ENCODE measurements at places on chromosomes 2 and 18.

DNA sequence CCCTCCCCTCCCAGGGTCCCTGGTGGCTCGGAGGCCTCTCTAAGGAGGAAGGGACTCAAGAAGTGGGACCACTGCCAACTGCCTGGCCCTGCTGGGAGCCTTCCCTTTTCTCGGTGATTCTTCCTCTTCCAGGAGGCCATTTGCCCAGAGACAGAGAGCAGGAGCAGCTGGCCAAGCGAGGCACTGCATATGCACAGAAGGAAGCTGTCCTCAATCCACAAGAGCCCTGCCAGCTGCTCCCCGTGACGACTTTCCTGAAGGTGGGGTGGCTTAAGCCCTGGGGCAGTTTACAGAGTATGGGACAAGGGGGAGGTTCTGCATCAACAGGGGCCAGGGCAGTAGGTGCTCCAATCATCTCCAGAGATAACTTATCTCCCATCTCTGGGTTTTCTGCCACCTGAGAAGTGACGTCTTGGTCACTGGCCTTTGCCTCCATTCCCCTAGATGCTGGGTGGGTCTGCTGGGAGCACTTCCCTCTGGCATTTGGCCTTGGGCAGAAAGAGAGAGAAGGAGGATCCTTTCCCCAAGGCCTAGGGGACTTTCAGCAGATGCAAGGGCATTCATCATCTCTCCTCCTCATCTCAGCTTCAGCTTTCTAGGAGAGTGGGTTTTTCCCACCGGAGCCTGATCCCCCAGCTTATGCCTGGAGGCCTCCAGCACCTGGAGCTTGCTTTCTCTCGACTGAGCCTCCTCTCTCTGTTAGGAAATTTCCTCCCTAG lies 28.5 kb downstream of the CIB4 start:
- no peak for DNase-seq

GRCh38 chr18:48915626-48916425 lies 34.9 kb downstream of the SMAD7 start:
- DNase-seq = no peak

- DNase-seq = no peak
Measured at GRCh38 chr2:157438863-157439823, 4.7 kb downstream of the CYTIP start.

GRCh38 chr18:9058406-9058805 lies 44.1 kb upstream of the NDUFV2 start:
- no peak for DNase-seq

DNA sequence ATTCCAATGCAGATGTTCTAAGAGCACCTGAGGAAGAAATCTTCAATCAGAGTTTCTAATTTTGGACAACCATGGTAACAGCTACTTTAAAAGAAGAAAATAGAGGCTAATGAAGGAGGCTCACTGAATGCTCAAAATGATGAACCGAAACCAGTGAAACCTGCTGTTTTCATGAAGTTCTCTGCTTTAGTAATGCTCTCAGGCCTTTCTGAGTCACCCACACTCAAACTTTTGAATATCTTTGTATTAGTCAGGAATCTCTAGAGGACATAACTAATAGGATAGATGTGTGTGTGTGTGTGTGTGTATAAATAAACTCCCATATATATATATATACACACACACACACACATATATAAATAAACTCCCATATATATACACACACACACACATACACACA lies 76.9 kb upstream of the RIT2 start:
- DNase-seq = no peak

GRCh38 chr18:49459404-49460171 lies 857 bp downstream of the DYM start:
- no peak for DNase-seq

DNA sequence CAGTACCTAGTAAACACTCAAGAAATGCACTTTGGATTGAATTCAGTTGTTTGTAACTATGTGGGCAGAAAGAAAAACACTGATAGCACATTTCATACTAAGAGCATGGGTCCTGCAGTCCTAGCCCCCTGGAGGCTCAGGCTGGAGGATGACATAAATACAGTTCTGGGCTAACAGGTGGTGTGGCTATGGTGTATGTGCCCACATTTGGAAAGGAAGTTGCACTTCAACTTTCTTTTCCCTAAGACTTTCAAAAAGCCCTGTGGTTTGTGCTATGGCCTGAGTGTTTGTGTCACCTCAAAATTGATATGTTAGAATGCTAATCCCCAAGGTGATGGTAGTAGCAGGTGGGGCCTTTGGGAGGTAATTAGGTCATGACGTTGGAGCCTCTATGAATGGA lies 218.2 kb downstream of the CDCA7 start:
- DNase-seq = no peak

- no peak for DNase-seq
Measured at GRCh38 chr2:12708508-12709206, 8.1 kb upstream of the TRIB2 start.

DNA sequence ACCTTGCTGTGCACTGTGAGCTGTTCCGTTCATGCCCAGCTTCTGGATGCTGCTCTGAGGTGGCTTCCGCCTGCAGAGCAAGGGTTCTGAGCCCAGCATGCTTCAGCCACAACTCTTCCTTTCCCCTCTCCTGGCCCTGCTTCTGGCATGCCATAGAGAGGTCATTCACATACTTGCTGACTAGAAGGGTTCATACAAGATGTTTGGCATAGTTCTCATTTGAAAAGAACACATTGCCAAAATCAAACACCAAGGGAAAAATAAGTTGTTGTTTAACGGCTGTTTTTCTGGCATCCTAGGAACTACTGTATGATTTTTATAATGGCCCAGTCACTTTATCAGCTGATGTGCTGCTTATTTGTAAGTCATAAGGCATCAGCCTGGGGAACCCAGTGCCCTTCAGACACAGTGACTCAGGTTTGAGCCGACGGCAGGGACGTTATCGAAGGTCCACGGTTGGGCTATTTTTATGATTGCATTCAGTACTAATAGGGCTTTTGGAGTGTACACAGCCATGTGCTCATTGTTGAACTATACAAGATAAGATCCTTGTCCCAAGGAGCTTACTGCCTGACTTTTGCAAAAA lies 53.9 kb upstream of the CTAGE1 start:
- no peak for DNase-seq

GRCh38 chr2:83899271-83899670 lies 559.8 kb downstream of the SUCLG1 start:
- DNase-seq = no peak

DNA sequence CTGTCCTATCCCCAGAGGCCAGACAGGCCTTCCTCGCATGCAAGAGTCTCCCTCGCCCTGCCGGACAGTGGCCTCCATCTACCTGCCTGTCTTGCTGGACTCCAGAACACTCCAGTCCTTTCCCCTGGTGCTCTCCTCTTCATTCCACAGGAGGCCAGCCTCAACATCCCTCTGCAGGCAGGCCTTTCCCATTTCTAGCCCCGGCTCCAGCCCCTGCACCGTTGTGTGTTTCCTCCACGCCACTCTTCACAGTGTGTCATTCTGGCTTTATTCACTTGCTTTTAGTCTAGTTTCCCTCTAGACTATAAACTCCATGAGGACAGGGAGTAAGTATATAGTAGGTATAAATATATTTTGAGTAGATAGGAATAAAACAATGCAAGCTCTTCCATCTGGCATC lies 81.2 kb downstream of the LOXHD1 start:
- DNase-seq = no peak

GRCh38 chr2:230866756-230867523 lies 2.2 kb downstream of the ITM2C start:
- DNase-seq = no peak

GRCh38 chr2:105432749-105433148 lies 33.9 kb upstream of the FHL2 start:
- DNase-seq = no peak

DNA sequence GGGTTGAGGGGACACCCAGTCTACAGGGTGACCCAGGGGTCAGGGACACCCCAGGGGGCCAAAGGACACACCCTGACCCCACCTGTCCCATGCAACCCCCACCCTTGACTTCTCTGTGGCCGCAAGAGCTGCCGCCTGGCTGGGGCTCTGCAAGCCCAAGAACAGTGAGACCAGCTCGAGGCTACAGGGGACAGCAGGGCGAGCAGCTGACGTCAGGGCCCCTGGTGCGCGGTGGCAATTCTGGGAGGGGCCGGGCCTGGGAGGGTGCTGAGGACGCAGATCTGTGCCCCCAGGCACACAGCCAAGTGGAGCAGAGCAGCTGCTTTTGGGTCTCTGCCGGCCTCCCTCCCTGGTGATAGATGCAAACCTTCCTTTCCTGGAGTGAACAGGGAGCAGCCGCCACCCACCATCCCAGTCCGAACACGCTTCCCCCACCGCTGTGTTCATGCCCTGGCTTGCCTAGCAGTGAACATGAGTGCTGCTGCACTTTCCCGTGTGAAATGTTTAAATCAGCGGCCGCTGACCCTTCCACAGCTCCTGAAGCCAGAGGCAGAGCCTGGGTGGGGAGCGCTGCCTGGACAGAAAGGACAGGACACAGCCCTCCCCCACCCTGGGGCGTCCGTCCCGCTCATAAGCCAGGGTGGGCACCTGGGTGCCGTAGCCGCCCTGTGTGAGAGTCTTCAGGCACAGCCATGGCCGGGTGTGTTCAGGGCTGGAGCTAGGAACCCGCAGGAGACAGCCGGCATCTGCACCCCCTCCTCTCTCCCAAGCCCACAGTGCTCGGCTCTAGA lies 46.9 kb downstream of the SLC66A2 start:
- no peak for DNase-seq

- DNase-seq = no peak
Measured at GRCh38 chr2:55923091-55923981, at the start of gene EFEMP1. EFEMP1 (minus strand) TSS chr2:55923782; CDS start chr2:55922440, 1,342 bp downstream.

GRCh38 chr2:120222186-120223033 lies 790 bp downstream of the TMEM185B start:
- DNase-seq = no peak

DNA sequence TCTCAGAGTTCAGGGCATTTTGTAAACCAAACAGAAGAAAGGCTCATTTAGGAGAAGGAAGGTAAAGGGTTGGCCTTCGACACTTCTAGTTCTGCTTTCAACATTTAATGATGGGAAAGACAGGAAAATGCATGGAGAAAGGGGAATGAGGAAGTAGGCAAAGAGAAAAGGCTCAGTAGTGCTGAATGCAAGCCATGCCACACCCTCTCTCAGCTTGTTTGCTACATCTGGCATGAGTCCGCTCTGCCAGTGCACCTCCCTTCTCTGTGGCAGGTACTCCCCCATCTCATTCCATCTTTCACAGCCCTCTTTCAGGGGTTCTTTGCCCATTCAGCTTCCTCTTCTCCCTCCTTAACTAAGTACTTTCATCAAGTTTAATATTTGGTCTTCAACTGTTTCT lies 120.9 kb upstream of the ITGB6 start:
- DNase-seq = no peak

- DNase-seq = no peak
Measured at GRCh38 chr2:108316033-108316432, 27.3 kb downstream of the SULT1C2 start.

DNA sequence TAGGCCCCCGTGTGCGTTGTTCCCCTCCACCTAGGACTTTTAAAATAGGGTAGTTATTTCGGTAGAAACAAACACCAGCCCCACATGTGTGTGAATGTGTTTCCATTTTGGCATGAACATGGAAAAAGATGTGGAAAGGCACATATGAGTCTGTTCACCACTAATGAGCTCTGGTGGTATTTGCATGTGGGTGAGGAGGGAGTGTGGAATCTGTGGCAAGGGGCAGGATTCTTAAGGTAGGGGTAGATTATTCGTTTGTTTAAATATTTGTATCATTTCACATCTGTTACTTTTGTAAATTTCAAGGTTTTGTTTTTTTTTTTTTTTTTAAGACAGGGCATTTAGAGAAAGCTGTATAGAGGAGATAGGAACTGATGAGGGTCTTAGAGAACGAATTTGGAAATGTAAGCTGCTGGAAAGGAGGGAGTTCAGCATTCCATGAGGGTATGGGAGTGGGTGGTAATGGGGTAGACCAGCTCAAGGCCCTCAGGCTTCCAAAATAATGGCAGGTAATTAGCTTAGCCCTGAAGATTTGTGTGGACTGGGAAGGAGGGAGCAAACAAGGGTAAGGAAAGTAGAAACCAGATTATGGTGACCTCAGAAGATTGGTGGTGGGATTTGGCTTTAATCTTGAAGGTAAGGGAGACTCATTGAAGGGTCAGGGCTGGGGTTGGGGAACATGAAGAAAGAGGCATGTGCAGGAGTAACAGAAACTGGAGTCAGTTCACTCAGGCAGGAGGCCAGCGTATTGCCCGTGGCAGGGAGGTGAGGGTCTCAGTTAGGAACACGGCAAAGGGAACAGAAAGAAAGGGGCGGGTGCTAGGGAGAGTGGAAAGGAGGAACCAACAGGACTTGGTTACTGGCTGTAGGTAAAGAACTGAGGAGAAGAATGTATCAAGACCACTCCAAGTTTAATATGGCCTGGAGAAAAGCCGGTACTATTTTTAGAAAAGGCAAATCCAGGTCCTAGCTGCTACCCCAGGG lies 123.6 kb downstream of the PLB1 start:
- no peak for DNase-seq

DNA sequence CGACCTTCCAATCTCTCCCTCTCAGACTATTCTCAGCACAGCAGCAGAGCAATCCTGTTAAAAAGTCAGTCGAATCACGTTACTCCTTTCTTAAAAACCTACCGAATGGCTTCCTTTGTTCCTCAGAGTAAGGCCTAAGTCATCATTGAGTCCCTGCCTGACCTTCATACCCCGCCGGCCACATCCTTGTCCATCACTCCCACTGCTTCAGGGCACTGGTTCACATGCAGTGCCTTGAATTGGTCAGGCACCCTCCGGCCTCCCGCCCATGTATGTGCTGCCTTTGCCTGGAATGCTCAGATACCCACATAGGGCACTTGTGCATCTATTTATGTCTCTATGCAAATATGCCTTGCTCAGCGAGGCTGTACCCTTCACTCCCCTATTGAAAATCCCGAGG lies 206.4 kb downstream of the DLGAP1 start:
- DNase-seq = no peak

GRCh38 chr2:233079473-233079877 lies 19.3 kb downstream of the INPP5D start:
- DNase-seq = no peak

GRCh38 chr2:197359859-197360258 lies 49.3 kb upstream of the ANKRD44 start:
- DNase-seq = no peak

DNA sequence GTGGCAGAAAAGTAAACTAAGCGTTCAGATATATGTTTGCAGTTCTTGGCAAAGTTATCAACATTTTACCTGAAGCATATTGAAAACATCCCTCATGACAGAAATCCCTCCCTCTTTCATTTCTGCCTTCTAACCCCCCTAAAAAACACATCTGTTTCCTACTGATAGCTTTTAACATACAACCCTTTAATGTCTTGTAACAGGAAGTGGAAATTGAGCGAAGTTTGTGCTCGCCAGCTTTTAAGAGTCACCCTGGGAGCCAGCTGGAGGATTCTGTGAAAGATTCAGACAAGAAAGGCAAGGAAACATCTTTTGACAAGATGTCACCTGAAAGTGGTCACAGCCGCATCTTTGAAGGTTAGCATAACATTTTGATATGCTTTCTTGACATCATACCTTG lies 247.4 kb downstream of the XIRP2 start:
- DNase-seq = no peak

GRCh38 chr2:70546376-70546775 lies 7.2 kb downstream of the TGFA start:
- DNase-seq = no peak

- no peak for DNase-seq
Measured at GRCh38 chr2:120474486-120474885, 128.6 kb downstream of the INHBB start.

Measured in activated gamma-delta T cell (primary cell).